ENCODE measurements at places on chromosomes 2 and 18. TPM values are rescaled to one million over a fixed set of nuclear protein-coding genes. Genes with fewer than 3 reads are reported as not detected.

Gene TRIM43
- total RNA-seq: 0.10 TPM

Gene SLC8A1
- total RNA-seq: 35.5 TPM

Gene TMEM178A
- total RNA-seq: 3.2 TPM

Gene RFX8
- total RNA-seq: 1.2 TPM

Gene FOXD4L1
- not detected for total RNA-seq

Gene WDR12
- 27.4 TPM for total RNA-seq

Gene HYCC2
- 21.6 TPM for total RNA-seq

Gene LOXL3
- 3.7 TPM for total RNA-seq

DNA sequence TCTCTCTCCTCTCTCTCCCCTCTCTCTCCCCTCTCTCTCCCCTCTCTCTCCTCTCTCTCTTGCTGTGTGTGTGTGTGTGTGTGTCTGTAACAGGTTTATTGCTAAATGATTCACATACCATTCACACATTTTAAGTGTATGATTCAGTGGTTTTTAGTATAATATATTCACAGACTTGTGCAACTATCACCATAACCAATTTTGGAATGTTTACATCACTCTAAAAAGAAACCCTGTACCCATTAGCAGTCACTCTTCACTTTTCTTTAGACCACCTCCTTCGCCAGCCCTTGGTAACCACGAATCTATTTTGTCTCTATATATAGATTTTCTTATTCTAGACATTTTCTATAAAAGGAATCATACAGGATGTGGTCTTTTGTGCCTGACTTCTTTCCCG lies 11.4 kb downstream of the THNSL2 start:
- no peak for DNase-seq

DNA sequence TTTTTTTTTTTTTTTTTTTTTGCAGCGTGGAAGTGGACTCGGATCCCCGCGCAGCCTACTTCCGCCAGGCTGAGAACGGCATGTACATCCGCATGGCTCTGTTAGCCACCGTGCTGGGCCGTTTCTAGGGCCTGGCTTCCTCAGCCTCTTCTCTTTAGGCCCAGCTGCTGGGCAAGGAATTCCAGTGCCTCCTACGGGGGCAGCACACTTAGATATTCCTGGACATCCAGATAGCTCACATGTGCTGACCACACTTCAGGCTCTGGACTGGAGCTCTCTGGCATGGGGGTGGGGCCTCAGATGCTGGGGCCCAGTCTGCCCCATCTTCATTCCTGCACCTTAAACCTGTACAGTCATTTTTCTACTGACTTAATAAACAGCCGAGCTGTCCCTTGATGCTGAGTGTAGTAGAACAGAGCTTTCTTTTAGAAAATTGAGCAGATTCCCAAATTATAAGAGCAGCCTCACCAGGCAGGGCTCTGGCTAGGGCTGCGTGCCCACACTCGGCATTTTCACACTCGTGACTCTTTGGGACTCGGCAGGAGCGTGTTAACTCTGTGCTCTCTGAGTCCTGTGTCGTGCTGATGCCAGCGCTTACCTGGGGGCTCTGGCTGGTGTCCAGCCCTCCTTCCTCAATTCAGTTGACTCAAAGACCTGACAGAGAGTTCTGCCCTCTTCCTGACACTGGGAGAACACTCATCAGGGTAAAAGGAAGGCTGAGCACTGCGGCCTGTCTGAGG lies 19.3 kb downstream of the SLC30A3 start:
- DNase-seq: no peak

- DNase-seq: no peak
Measured at GRCh38 chr2:50955081-50955480, 76.9 kb downstream of the NRXN1 start.

DNA sequence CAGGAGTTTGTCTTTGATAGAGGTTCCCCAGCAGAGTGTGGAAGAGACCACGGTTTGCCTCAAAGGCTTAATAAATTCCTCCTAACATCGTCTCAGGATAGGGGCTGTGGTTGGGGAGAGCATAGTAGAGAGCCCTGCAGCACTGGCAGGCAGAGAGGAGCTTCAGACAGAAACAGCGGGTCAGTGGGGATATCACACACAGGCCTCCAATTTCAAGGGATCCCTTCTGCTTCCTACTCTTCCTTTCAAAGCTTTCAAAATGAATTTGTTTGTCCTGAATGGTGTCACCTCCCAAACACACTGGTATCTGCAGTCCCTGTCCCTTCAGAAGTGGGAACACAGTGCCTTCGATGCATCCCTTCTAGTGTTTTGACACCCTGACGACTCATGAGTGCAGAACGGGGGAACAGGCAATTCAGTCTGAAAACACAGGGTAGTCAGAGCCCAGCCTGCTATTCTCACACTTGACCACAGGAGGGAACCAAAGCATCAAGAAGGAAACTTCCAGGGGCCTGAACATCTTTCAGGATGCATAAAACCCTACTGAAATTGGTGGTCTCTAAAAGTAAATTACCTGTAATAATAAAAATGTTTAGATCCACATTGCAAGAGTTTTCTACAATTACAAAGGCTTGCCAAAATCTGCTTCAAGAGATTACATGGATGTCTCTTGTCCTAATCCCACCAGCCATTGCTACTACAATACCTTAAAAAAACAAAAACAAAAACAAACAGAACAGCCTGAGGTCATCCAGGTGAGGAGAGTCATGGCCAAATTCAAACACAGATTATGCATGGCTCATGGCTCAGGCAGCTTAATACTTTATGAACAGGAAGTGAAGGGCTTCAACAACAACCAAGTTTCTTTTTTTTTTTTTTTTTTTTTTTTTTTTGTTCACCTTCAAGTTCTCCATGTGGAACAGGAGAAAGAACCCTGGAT lies 49.8 kb downstream of the SLC14A2 start:
- DNase-seq: peak; percentile 51

GRCh38 chr2:46073540-46074046 lies 223.6 kb upstream of the EPAS1 start:
- no peak for DNase-seq

GRCh38 chr2:64873472-64873924 lies 115.7 kb upstream of the SLC1A4 start:
- no peak for DNase-seq

- DNase-seq: no peak
Measured at GRCh38 chr2:203567691-203568090, 32.6 kb upstream of the RAPH1 start.

DNA sequence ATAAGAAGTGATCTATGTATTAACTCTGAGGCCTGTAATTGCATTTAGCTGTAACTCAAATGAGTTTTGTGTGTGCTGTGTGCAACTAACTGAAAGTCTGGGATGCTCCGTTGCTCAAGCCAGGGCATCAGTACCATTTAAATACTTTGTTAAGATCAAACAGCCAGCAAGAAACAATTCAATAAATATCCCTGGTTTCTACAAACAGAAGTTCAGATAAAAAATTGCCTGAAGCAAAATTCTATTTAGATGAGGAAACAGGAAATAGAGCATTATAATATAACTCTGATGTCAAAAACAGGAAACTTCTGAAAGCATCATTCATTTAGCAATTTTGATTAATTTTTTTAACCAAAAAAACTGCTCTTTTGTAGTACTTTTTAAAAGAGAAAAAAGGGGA lies 18.9 kb upstream of the SLC38A11 start:
- no peak for DNase-seq

- DNase-seq: no peak
Measured at GRCh38 chr2:31785876-31786275, 205.1 kb upstream of the SRD5A2 start.

GRCh38 chr2:135149251-135149650 lies 97.2 kb downstream of the RAB3GAP1 start:
- no peak for DNase-seq

DNA sequence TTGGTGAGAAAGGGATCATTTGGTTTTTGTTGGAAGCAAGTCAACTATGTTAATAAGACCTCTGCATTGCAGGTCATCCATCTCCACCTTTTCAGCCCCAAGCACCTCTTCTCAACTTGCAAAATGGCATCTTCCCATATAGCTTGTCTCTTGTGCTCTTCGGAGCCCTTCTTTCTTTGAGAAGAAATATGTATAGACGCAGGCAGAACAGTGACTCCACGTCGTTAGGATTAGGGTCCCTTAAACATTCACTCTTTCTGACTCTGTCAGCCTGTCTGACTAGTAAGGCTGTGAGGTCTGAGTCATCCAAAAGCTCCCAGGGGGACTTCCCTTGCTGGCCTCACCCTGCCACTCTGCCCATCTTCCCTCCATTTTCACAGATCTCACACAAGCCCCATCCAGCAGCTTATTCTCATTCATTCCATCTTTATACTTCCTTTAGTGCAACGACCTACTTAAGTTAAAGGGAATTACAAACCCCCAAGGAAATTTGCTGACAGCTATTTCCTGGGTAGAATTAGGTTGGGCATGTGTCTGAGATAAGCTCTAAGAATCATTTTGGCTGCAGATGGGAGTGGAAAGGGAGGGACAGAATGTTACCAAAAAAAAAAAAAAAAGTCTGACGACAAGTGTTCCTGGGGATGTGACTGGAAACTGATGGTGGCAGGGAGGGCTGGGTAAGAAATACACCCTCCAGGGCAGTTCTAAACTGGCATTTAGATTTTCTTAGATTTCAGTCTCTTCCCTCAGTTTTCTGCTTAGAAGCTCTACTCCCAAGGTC lies 37.7 kb upstream of the MEX3C start:
- DNase-seq: no peak

DNA sequence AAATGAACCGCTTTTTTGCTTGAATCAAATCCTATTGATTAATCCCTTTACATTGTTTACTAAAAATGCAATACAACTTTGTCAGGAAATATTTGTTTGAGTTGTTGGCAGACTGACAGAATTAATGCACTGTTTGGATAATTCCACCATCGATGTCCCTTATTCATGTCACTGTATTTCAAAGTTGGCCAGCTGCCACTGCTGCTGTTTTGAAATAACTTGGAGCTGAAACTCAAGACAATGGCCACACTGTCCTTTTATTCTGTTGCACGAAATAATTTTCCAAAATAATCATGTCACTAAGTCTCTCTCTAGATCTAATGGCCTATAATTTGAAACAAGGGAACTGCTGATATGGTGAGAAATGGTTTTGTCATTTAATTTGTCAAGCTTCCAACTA lies 55.2 kb upstream of the PAX3 start:
- DNase-seq: peak; percentile 25

Measured in skin of body (tissue), 3 donors.